NCI-H345 (cell line): ENCODE measurements at places on chromosomes 2 and 18.
A peak's percentile ranks its signal among the peaks of the same experiment; 100 is the strongest.

DNA sequence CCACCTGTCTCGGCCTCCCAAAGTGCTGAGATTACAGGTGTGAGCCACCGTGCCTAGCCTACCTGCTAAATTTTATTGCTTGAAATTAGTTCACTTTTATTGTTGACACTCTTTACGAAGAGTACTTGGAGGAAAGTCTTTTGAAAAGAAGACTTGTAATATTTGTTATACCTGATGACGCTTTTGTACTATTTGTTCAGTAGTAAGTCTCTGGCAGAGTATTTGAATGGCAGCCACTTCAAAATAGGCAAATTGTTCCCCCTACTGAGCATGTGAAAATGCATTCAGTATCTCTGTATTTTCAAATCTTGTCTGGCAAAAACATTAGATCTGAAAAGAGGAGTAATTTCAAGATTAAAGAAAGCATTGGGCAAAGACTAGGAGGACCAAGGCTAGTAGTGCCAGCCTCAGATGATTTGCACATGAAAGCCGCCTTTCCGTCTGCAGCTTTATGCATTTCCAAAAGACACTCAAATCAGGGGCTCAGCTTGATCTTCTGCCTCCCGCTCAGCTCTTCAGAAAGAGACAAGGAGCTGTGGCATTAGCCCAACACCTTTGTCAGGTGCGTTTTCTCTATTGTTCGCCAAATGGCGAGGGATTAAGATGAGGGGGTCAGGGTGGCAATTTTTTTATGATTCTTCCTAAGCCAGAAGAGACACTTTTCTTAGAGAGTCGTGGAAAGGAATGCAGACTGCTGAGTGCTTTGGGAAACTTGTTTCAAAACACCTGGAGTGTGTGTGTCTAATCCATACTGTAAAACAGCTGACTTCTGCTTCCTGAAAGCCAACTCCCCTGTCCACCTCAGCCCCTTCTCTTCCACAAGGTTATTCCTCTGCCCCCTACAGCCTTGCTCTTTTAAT is 18.8 kb upstream of the FOXI3 start:
- peak; percentile 62 for DNase-seq

DNA sequence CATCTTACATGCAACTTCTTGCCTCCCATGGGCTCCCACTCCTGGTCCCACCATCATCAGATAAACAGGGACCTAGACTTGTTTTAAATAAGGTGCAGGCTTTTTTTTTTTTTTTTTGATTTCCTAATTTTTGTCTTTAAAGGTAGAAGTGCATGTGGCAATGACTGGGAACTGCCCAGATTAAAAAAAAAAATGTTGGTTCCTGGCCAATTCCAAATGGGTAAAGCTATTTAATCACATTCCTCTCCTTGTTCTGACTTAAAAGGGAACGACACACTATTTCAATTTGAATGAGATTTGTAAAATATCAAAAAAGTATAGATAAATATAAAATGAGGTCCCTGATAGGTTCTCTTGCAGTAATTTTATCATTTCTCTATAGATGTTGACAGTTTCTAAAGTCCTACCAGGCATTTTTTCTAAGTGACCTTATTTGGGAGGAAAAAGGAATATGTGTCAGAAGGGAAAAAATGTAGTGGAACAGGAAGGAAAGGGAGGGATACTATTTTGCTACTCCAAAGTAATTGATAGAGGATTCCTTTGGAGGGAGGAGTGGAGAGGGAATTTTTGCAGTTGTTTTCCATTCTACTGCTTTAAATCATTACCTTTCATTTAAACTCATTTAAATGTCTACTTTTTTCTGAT is 43.3 kb downstream of the DDX1 start:
- DNase-seq: no peak

- no peak for DNase-seq
Observed at GRCh38 chr2:54568876-54569321, 112.8 kb downstream of the SPTBN1 start.

GRCh38 chr2:112821682-112822081 is 14.9 kb downstream of the IL1B start:
- DNase-seq: no peak

DNA sequence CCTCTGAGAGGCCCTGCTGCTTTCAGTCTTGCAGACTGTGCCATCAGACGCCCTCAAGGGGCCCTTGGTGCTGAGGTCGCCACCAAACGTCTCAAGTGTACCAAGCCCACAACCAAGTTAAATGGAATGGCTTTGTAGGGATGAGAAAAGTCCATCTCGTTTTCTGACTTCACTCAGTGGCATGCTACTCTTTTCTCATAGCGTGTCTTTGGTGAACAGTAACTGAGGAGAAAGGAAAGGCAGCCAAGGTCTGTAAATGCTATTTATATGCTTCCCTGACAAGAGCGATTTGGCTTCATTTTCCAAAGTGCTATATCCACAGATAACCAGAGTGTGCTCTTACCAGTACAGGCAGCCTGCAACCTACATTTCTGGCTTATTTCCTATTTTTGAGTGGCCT is 123.0 kb downstream of the MTX2 start:
- no peak for DNase-seq

DNA sequence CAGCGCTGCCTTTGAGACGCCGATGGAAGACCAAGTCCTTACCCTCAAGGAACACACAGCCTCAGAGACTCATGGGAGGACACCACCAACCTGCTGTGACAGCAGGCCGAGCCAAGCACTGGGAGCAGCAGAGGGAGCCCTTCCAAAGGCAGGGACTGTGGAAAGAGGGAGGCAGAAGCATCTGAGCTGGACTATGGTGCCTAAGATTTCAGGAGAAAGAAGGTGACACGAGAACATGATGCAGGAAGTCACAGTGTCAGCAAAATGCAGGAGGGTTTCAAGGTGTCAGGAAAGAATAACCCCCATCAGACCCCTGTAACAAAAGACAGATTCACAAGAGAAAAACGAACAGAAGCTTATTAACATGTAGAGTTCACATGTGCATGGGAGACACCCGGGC is 24.2 kb upstream of the COX7A2L start:
- no peak for DNase-seq

DNA sequence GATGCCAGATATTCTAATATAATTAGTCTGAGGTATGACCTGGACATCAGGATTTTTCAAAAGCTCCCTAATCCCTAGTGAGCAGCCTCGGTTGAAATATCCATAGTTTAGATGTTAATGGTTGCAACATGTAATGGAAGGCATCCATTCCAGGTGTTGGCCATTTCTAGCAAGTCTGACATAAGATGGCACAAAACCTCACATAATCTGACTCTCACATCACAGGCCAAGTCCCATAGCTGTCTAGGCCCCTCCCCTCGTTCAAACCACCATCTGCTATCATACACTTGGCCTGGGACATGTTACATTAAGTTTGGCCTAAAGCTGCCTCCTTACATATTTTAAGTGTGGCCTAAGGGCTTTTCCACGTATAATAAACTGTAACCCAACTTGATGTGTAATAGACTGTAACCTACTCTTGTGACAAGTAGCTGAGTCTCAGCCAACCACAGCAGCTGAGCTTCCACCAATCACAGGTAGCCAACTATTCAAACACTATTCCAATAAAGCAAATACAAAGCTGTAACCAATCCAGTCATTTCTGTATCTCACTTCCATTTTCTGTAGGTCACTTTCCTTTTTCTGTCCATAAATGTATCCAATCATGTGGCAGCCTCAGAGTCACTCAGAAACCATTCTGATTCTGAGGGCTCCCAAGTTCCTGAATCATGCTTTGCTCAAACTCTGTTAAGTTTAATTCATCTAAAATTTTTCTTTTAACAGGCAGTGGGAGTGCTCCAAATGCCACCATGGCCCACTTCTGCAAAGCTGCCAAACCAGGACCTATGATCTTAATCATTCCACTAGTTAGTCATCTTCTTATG is 59.4 kb downstream of the ADD2 start:
- DNase-seq: no peak

GRCh38 chr18:36035253-36035652 is 32.1 kb downstream of the RPRD1A start:
- DNase-seq: peak; percentile 94
